Stimulated activated CD4-positive, alpha-beta T cell treated with anti-CD3 and anti-CD28 coated beads, Interleukin-4, amount 100 ng/mL, for 4 hours (primary cell): ENCODE measurements at places on chromosomes 3 and 15.

DNA sequence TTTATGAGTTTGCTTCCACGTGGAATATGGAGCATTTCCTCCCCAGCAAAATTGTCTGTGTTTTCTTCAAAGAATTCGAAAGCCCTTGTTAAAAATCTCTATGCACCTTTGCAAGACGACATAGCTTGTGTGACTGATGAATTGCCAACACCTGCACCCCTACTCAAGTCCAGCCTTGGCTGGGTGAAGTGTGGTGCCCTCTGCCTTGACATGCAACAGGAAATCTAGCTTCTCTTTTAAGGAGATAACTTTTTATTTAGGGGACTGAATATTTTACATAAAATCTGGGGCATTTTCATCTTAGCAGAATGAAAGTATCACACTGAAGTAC is 647 bp downstream of the HMG20A start:
- DNase-seq, result no peak

- DNase-seq, result no peak
Observed at GRCh38 chr3:38214560-38214959, 49.2 kb downstream of the OXSR1 start.

DNA sequence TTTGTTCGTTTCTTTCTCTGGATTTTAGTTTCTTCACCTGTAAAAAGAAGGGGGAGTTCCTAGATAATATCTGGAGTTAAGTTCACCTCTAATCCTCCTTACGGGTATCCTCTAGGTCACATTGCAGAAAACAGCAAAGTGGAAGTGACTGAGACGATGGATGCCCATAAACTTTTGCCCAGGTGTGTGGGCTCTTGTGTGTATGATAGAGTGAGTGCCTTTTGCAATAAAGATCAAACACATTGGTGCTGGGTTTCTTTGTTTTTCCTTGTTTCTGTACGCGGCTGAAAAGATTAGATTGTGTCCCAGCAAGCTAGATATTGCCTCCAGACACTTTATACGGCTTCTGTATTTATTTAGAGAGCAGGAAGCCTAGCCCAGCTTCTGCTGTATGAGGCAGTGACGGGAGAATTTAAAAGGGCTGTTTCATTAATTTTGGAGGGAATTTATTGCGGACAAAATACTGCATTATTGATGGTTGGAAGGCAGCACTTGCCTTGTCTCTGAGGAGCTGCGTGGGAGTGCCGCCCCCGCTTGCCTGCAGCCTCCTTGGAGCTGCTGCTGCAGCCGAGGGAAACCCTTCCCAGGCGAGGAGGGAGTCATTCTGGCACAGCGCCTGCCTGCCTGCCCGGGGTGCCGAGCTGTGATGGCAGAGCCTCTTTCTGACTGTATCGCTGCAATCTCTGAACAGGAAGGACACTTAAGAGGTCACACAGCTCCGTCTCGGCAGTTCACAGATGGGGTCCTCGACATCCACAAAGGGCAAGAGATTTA is 38.5 kb downstream of the PYDC2 start:
- no peak for DNase-seq

DNA sequence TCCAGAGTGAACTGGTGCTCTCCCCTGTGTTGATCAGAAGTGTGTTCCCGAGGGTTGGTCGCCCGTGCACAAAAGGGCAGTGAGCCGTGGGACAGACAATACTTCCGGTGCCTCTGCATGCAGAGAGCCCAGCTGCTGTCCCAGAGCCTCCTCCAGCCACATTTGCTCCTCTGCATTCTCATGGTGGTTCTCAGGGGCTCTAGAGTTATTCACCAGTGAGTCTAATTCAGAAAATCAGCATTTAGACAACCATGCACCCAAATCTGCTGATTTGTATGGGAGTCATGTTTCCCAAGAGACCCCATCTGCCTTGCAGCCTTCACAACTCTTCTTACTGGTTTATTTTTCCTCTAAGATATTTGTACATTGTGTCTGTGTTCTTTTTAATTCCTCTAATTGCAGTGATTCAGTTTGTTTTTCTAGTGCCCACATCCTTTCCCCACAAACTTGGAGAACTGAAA is 107.0 kb upstream of the SPRED1 start:
- DNase-seq, result no peak

- DNase-seq, result no peak
Observed at GRCh38 chr15:50884540-50884939, 23.9 kb upstream of the AP4E1 start.

GRCh38 chr3:47658444-47658843 is 79.8 kb upstream of the CSPG5 start:
- no peak for DNase-seq

DNA sequence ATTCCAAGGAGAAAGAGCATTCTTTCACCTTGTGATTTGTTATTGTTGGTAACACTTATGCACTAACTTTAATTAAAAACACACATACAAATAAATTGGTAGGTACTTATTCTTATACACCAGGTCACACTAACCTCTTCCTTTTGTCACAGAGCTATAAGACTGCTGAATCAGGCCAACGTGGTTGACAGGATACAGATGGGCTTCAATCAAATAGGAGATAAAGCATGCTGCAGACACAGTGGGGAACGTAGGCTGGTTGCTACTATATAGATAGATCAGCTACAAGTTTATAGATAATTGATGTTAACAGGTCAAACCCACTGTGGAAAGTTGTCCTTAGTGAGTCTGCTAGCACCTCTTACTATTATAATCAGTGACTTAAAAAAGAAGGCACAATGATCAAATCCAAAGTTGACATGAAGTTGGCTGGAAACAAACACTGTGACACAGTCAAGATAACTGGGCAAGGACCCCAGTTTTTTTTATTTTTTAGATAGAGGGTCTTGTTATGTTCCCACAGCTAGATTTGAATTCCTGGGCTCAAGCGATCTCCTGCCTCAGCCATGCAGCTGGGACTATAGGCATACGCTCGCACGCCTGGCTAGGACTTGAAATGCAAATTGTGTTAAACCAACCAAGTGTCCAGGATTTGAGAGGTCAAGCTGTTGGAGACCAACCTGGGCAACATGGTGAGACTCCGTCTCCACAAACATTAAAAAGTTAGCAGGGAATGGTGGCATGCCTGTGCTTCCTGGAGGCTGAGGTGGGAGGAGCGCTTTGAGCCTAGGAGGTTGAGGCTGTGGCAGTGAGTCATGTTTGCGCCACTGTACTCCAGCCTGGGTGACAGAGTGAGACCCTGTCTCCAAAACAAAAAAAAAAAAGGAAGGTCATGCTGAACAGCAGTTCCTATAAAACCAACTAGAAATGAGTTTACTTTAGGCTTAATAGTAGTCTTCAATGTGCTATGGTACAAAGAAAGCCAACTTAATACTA is 97.9 kb upstream of the MEX3B start:
- no peak for DNase-seq
